GM12878 (cell line): ENCODE measurements at places on chromosomes 5 and 9.

DNA sequence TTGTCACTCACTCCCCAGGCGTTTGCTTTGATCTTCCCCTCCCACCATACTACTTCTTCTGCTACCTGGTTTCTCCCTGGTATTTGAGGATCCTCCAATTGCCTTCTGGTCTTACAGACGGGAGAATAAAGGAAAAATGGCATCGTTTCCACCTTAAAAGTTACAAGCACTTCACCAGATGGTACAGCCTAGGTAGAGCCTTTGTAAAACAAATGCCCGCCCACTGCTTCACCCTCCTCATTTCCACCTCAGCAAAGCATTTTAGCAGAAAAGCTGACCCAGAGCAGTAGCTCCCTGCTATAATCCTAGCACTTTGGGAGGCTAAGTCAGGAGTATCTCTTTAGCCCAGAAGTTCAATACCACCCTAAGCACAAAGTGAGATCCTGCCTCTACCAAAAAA lies 5.1 kb upstream of the ANXA2R start:
- DNase-seq, result no peak

- no peak for DNase-seq
These were observed 54.9 kb downstream of the SLC44A1 start for GRCh38 chr9:105299190-105299854.

DNA sequence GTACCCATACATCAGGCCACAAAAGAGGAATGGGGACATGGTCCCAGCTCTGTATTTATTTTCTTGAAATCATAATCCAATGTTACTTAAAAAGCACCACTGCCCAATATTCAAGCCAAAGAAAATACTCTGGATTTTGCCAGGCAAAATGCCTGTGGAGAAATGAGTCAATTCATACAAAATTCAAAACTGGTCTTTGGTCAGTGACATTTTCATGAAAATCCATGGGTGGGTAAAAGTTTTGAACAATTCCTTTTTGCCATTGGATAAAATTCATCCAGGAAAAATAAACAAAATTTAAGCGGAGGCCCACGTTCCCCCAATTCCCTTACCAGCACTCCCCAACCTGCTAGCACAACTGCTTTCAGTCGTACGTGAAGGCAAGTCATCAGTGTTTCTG lies 186.2 kb downstream of the GLIS3 start:
- DNase-seq, result no peak

DNA sequence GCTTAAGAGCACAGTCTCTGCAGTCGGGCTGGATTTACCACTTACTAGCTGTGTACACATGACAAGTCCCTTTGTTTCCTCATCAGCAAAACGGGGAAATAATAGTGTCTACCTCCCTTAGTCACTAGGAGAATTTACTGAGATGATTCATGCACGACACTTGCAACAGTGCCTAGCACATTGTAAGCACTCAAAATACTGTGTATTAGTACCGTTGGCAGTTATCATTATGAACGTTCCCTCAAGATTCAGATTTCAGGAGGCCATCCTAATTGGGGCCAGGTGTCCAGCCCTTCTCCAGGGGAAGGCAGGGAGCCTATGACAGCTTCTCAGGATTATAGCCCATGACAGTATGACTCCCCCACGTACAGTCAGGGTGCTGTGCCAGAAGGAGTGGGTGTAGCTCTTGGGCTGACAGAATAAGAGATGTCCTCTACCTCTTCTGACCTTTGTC lies 164.3 kb downstream of the DOCK2 start:
- no peak for DNase-seq

DNA sequence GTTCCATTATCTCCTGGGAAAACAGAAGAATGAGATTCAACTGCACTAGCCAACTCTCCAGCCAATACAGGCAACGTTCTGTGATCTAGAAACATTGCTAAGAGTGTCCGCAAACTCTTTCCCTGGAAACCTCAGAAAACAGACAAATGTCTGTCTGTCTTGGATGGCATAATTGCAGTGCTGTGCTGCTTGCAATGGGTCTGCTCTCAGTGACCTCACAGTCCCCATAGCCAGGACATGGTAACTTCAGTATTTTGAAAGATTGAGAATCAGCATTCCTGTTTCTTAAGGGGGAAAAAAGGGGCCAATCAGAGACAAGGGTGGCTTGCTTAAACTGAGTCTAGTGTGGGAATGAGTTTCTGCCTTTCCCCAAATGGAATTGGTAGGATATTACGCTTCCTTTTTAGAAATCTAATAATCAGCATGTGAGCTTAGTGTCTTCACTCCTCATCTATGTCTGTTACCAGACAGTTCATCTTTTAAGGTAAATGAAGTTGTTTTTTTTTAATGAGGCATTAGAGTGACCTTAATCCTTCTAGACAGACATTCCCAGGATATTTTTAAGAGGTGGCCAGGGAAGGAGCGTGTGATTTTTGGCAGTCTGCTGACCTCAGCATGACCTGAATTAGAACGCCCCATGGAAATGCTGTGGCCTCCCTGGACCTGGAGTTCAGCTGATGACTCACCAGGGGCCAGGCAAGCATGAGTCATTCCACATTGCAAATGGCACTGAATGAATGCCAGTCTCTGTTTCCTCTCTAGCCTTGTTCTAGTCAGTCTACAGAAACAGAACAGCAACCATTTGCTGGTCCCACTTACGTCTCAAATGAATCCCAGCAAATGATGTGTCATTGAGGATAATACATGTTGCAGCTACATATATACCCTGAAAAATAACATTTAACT lies 210.2 kb upstream of the ACTBL2 start:
- DNase-seq, result no peak

DNA sequence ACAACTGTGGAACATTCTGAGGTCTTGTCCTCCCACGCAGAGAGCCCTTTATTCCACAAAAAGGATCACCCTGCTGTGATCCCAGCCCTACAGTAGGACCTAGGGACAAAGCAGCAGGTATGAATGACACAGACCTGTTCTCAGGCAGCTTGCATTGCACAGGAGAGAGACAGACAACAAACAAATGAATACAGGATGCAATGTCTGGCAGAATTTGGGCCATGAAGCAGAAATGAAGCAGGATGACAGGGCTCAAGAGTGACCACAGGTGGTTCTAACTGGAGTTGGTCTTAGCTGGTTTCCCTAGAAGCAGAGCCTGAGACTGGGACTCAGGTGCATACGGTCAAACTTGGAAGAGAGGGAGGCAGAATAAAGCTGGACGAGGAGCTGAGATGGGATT lies 388.8 kb downstream of the CDK5RAP2 start:
- DNase-seq, result no peak

GRCh38 chr9:127977884-127978647 lies 2.7 kb downstream of the EEIG1 start:
- DNase-seq, result no peak

DNA sequence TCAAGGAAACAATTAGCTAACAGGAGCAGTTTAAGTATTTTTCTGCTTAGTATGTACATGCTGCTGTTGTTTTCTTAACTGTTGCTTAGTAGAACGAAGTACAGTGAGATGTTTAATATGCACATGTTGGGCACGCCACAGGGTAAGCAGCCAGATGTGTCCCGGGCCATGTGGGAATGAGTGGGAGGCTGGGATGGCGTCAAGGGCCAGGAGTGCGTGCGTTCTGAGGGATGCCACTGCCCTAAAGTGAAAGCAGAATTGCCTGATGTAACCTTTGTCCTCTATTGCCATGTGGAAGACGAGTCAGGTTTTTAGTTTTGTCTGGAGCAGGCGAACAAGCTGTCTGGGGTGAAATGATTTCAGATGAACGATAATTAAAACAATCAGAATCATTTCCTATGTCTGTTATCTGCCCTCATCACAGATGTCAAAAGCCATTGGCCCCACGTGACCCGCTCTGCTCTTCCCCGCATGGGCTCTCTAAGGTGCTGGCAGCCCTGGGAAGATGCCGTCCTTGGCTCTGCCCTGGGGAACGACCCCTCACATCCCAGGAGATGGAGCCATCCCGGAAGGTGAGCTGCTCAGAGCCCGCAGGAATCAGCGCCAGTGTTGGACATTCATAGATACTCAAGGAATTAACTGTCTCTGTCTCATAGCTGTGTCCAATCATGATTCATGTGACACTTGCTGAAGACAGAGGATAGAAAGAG lies 356.6 kb upstream of the IRX4 start:
- no peak for DNase-seq

GRCh38 chr5:84239494-84239893 lies 145.2 kb downstream of the EDIL3 start:
- DNase-seq, result no peak
